A549 treated with CpdA at 1 μM for 4 hours (cell line): ENCODE measurements at places on chromosomes 1 and 21. TPM values are rescaled to one million over a fixed set of nuclear protein-coding genes. Genes with fewer than 3 reads are reported as not detected.

TMEM61 gene
- 0.31 to 0.57 TPM (median 0.34 TPM) in 5 replicates for total RNA-seq

S100A7 gene
- total RNA-seq: not detected in 5 replicates

PDIK1L gene
- total RNA-seq: 1.7 to 2.6 TPM (median 1.7 TPM) in 5 replicates

PLK3 gene
- 13.8 to 17.7 TPM (median 15.6 TPM) in 5 replicates for total RNA-seq

OR2G6 gene
- total RNA-seq: not detected in 5 replicates

LINGO4 gene
- not detected in 5 replicates for total RNA-seq

TMEM35B gene
- 14.5 to 19.9 TPM (median 16.7 TPM) in 5 replicates for total RNA-seq

FCER1G gene
- 0.18 TPM in 1 of 5 replicates, not detected in the others for total RNA-seq

RNU1-4 gene
- total RNA-seq: not detected in 5 replicates

TNFRSF4 gene
- 0.07 to 0.23 TPM (median 0.13 TPM) in 4 of 5 replicates, not detected in the other for total RNA-seq

CEP170 gene
- 27.2 to 49.0 TPM (median 30.1 TPM) in 5 replicates for total RNA-seq

KLF17 gene
- total RNA-seq: 0.27 to 0.43 TPM (median 0.42 TPM) in 5 replicates

TDRD5 gene
- total RNA-seq: 0.01 to 0.09 TPM (median 0.05 TPM) in 3 of 5 replicates, not detected in the others

FNBP1L gene
- 11.5 to 20.5 TPM (median 15.6 TPM) in 5 replicates for total RNA-seq

SLC5A9 gene
- total RNA-seq: 0.12 TPM in 1 of 5 replicates, not detected in the others

KIF17 gene
- 0.90 to 1.7 TPM (median 1.2 TPM) in 5 replicates for total RNA-seq

ITGB2 gene
- total RNA-seq: 0.66 to 1.3 TPM (median 0.76 TPM) in 5 replicates

RPE65 gene
- total RNA-seq: not detected in 5 replicates
